ENCODE measurements at places on chromosomes 16 and 17. TPM values are rescaled to one million over a fixed set of nuclear protein-coding genes. Genes with fewer than 3 reads are reported as not detected.

NHLRC4 gene
- total RNA-seq = 0.21 TPM

ZNF423 gene
- total RNA-seq = 11.1 TPM

MTSS2 gene
- total RNA-seq = 54.8 TPM

HCRT gene
- not detected for total RNA-seq

ABCA9 gene
- total RNA-seq = 2.1 TPM

MGAT5B gene
- 1.1 TPM for total RNA-seq

TPSG1 gene
- total RNA-seq = not detected
